ENCODE measurements at places on chromosomes 2 and 18.

DNA sequence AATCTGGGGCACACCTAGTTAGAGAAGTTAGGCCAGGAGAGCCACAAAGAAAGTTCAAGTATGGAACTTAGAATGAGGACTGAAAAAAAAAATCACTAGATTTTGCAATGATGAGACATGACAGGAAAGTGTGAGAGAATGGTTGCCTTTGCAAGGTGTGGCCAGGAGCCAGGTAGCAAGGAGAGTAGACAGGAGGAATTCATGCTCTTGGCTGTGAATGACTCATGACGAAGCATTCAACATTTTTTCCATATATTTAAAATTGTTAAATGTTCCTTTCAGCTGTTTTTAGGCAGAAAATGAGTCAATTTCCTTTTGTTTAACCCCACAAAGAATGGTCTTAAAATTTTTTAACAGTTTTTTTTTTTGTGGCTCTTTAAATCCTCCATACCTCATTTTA, 636.9 kb downstream of the PLCL1 start:
- DNase-seq, result no peak

- no peak for DNase-seq
Measured at GRCh38 chr2:201680743-201681142, 17.7 kb downstream of the MPP4 start.

GRCh38 chr2:39476524-39476923, 39.4 kb upstream of the MAP4K3 start:
- peak; percentile 77 for DNase-seq

GRCh38 chr18:73235491-73235890, 367.7 kb upstream of the NETO1 start:
- DNase-seq, result no peak

- DNase-seq, result peak; percentile 50
Measured at GRCh38 chr2:201126308-201127151, 10.6 kb downstream of the CFLAR start.

DNA sequence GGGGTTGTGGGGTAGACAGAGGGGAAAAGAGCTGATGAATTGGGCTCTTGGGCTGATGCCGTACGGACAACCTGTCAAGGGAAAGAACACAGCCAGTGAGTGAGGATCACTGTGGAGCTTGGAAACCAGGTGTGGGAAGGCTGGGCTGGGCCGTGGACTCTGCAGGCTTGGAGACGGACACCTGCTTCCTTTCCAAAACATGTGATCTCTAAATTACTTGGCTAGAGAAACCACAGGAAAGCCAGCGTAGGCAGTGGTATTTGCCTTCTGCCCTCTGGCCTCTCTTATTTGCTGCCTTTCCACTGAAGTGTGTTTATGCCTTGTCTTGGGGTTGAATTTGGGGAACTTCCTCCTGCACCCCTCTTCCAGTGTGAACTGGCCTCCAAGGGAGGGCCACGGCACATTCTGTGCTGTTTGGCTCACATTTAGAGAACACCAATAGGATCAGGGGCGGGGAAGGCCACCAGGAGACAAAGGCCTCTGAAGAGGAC, 267.7 kb downstream of the PRKCE start:
- DNase-seq, result no peak

GRCh38 chr2:228689053-228689452, 507.6 kb upstream of the SPHKAP start:
- no peak for DNase-seq

- DNase-seq, result no peak
Measured at GRCh38 chr2:42030200-42030759, 17.5 kb upstream of the PKDCC start.

DNA sequence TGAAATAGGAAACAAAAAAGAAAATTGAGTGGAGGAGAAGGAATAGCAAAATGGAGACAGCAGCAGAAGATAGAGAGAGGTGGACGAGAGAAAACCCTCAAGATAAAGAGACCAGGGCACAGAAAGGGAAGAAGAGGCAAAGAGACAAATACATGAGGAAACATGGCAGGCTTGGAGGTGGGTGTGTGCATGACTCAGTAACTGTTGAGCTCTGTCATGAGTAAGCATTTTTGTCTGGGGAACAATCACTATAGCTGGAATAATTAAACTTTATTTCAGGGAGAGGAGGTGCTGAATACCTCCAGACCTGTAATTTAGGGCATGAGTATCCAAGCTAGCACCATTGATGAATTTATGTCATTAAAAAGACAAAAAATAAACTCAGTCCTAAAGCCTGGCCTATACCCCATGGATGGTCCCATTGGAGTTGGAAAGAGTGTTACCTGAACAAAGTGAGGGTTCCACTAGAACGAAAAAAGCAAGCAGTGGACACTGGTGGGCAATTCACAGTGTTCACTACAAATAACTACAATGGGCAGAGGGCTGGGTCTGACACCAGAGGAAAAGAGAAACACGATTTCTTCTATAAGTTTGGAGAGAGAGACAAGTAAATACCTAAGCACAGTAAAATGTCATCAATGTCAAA, 145.5 kb downstream of the ADCYAP1 start:
- no peak for DNase-seq

GRCh38 chr2:190529486-190530247, 4.9 kb downstream of the NEMP2 start:
- peak; percentile 21 for DNase-seq

DNA sequence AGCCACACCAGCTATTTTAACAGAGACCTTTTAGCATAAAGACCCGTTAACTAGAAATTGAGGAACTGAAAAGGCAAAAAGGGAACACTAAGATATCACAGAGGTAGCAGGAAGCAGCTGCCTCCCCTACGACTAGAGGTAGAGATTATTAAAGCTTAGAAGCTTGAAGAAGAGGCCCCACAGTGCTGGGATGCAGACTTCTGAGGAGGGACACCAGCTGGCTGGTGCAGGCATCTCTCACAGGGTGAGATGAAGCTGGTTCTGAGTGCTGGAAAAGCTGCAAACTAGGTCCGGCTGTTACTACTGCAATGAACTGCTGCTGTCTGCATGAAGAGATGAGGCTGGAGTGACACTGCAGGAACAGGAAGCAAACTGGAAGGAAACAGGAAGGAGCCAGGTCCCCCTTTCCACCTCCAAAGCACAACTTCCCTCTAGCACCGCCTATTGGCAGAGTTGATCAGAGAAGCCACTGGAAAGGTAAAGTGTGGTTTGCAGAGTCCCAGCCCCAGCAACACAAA, 61.2 kb upstream of the MRPS9 start:
- DNase-seq, result peak; percentile 89

DNA sequence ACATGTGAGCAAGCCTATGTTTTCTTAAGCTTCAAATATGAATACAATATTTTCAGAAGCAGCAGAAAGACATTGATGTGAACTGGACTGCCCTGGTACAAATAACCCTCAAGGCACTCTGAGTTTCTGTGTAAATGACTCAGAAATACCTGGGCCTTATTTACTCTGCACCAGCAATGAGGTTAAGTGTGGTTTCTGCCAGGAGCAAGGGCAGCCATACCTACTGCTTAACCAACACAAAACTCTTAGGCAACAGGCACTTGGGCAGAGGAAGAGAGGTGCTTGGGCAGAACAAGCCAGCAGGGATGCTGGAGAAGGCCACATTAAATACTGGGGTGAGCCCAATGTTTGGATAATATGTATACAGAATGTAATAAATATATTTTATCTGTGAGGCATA, 29.4 kb upstream of the ARL5A start:
- no peak for DNase-seq

GRCh38 chr2:98569197-98569793, 39.0 kb downstream of the COA5 start:
- peak; percentile 63 for DNase-seq

GRCh38 chr18:12991821-12992179, 638 bp downstream of the CEP192 start:
- no peak for DNase-seq

GRCh38 chr2:37767046-37767445, 95.6 kb upstream of the CDC42EP3 start:
- no peak for DNase-seq

DNA sequence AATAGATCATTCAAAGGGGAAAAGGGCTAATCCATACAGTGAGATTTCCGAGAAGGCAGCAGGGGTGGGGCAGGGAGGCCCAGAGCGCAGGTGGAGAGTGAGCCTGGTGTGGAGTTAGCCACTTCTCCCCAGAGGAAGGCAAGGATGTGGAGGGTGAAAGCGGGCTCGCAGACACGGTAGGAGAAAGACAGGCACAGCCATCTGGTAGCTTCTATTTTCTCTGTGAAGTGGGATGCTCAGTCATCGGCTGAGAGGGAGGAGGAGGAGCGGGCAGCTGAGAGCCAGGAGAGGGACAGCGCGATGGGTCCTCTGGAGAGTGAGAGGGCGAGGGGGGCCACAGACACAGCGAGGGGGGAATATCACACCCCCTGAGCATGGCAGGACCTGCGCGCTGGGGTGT, 153.3 kb upstream of the NDUFV2 start:
- DNase-seq, result no peak

GRCh38 chr2:169765523-169765922, 31.9 kb downstream of the KLHL23 start:
- DNase-seq, result no peak

- DNase-seq, result no peak
Measured at GRCh38 chr2:205372141-205372540, 310.2 kb upstream of the NRP2 start.

GRCh38 chr18:62585274-62586150, 62.7 kb downstream of the ZCCHC2 start:
- no peak for DNase-seq

DNA sequence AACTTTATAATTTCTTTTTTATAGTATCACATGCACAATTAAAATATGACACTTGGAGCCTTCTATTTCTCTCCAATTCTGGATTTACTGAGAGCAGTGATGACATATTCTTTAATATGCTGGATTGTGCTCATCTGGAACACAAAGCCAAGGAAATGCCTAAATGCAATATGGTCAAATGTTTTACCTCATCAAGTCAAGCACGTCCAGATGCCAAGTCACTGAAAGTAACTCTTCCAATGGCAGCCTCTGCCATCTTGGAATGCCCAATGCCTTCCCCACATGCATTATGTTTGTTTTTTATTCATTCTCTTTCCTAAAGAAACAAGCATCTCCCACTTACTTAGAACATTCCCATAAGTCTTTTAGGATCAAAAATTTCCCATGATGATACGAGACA, 189.8 kb downstream of the TMX3 start:
- no peak for DNase-seq

GRCh38 chr2:30492619-30493018, 45.6 kb downstream of the LCLAT1 start:
- no peak for DNase-seq

DNA sequence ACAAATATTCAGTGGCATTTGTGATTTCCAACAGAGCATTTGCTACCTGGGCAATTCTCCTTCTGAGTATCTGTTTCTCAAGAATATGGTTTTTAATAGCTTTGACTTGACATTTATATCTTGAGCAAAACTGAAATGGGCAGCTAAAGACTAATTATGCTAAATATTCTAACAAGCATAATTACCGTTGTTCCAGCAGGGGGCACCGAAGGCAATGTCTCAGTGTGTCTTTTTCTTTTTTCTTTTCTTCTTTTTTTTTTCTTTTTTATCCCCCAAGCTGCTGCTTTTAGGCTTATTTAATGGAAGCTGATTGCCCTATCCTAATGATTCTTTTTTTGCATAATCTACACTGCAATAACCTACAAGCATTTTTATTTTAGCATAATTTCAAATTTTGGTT, 138.9 kb upstream of the NABP1 start:
- peak; percentile 10 for DNase-seq

GRCh38 chr2:9565436-9566153, 10.0 kb upstream of the ADAM17 start:
- DNase-seq, result no peak

- DNase-seq, result no peak
Measured at GRCh38 chr2:201926067-201926466, 107.6 kb upstream of the FZD7 start.

DNA sequence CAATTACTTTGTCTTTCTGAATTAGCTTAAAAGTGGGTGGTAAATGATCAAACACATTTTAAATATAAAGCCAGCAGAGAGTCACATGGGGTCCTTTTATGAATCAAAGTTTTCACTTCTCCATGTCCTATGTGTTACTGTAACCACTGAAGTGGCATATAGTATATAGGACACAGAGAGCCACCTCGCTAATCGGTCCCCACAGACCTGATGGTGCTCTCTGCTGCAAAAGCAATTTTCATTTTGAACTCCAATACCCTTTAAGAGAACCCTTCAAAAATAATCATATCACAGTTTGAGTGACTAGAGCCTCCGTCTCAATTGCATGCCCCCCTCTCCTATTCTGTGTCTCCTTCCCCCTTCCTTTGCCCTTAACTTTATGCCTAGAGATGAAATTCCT, 272.8 kb downstream of the ERBB4 start:
- no peak for DNase-seq

GRCh38 chr2:86065512-86065911, 40.2 kb downstream of the POLR1A start:
- DNase-seq, result no peak

- DNase-seq, result peak; percentile 86
Measured at GRCh38 chr2:9950521-9951271, 797 bp upstream of the GRHL1 start.

DNA sequence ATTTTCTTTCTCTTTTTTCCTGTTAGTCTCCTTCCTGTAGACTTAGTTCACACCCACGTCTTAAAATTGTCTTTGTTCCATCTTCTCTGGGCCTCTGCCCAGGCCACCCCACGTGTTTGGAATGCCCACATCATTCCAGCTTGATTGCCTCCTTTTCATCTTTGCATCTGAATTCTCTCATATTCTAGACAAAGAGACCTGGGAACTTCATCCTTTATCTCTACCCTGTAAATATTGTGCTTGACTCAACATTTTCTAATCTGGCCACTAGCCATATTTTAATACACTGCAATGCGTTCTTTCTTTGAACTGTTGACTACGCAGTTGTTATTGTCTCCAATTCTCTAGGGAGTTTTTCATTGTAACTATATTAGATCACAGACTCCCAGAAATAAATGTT, 187.5 kb upstream of the NRXN1 start:
- no peak for DNase-seq

GRCh38 chr18:59222341-59222740, 2.4 kb downstream of the GRP start:
- DNase-seq, result no peak

GRCh38 chr2:85939131-85939530, 50.3 kb upstream of the ST3GAL5 start:
- no peak for DNase-seq

DNA sequence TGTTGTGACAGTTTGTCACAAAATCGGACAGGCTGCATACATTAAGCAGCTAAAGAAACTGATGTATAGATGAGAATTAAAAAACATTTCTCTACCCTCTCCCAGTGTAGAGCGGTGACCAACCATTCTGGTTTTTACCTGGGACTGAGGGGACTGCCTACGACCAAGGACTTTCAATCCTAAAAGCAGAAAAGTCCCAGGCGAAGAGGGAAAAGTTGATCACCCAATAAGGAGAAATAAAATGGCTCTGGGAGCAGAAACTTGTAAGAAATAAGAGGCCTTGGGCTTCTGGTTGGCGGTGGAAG, 30.9 kb upstream of the YPEL5 start:
- DNase-seq, result no peak

GRCh38 chr2:46806526-46806925, 109.1 kb downstream of the MCFD2 start:
- DNase-seq, result no peak
